ENCODE measurements at places on chromosomes 2 and 18. TPM values are rescaled to one million over a fixed set of nuclear protein-coding genes. Genes with fewer than 3 reads are reported as not detected.

Gene IL1R1
- 281 TPM for total RNA-seq

Gene EFR3B
- 0.81 TPM for total RNA-seq

Gene BMP10
- total RNA-seq = not detected

- no peak for DNase-seq
Observed at GRCh38 chr18:29560270-29560669, 1383.3 kb upstream of the CDH2 start.

DNA sequence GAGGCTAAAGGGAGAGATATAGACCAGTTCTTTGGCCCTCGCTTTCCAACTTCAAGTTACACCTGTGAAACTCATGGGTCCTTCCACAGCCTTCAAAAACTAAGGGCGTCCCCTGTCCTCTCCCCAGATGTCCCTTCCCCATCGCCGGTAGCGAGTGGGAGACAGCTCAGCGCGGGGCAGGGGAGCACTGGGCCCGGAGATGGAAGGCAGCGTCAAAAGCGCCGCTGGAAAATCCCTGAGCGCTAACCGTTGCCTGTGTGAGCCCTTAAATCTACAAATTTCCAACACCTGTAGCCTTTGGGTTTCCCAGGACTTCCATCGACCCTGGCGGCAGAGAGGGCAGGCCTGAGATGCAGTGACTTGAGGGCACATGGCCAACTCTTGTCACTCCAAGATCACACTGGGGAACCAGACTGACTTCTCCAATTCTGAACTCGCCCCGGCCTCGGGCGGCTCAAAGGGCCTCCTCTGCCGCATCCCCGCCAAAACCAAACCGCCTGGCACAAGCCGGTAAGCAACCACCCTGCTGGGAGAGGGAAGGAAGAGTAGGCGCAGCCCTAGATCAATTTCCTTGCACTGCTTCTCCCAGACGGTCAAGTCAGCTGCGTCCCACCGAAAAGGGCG, 879 bp upstream of the EPAS1 start:
- no peak for DNase-seq

DNA sequence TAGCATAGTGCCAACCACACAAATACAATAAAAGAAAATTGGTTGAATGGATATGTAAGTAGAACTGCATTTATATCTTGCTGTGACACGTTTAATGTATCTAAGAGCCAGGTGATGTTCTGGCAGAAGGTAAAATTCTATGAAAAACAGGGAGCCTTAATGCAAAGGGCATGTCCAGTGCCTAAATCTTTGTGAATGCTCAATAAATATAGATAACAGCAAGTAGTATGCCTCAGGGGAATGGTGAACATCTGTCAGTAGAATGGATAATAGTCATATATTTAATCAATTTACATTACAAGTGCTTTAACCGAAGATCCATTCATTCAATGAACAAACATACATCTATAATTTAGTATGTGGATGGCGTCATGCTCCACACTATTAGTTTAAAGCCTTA, 43.7 kb upstream of the NYAP2 start:
- DNase-seq = no peak

DNA sequence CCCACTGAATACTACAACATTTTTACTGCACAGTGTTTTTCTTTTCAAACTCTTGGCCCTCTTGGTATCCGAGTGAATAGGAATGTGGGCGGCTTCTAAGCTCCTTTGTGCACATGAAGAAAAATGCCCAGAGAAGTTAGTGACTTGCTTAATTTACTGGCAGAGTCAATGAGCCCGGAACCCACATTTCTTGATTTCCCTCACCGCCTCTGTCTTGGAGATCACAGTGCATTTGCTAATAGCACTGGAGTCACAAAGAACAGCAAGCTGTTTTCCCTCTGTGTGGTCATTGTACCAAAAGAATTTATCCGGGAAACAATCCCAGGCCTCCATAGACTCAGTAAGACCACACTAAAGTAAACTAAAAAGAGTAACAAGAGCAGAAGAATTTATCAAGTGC, 18.9 kb downstream of the STON1 start:
- no peak for DNase-seq
